ENCODE measurements at places on chromosomes 11 and 22. TPM values are rescaled to one million over a fixed set of nuclear protein-coding genes. Genes with fewer than 3 reads are reported as not detected.

GRCh38 chr11:2378527-2379210 is 1.6 kb downstream of the CD81 start:
- DNase-seq, result peak; percentile 61

Gene P2RX6
- total RNA-seq, result 0.90 TPM

Gene MMP13
- not detected for total RNA-seq

- no peak for DNase-seq
Observed at GRCh38 chr11:126032375-126032774, 30.3 kb downstream of the CDON start.

- no peak for DNase-seq
Observed at GRCh38 chr11:64476881-64477280, 114.1 kb upstream of the SLC22A12 start.

DNA sequence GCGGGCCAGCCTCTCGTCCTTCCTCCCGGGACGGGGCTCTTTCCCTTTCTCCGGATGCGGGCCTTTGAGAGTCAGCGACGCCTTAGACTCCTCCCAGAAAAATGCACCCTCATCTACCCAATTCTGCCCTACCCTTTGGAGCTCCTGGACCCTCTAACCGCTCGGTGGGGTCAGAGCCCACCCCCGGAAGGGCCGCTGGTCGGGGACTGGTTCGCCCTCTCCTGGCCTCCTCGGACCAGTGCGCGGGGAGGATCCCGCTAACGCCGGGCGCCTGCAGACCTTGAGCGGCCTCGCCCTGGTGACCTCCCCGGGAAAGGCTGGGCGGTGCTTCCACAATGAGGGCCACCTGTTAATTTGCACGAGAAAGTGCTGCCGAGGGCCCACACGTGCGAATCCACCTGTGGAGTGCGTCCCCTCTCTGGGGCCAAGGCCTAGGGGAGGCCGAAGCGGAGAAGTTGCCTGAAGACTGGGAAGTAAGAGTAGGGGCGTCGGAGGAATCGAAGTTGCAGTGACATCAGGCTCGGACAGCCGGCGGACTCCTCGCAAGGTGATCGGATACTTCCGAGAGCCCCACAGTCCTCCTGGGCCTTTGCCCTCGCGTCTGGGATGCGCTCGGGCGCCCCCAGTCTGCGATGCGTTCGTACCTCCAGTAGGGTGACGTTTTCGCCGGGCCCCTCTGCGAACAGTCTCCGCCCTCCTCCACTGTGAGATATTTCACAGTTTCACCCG is 61.5 kb downstream of the ENDOD1 start:
- DNase-seq, result peak; percentile 88

DNA sequence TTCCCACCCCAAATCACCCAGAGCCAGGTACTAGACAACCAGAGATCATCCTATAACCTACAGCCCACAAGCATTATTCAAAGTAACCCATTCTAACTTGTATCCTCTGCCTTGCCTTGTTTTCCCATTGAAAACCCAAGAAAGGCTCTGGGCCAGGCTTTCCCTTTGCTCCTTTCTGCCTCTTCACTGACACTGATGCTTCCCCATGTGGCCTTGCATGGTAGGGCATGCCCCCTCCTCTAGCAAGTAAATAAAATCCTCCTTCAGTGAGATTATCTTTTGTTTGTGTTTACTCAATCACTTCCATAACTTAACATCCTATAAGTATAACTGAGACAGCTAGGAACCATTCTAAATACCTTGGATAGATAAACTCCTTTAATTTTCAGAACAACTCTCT is 65.6 kb upstream of the FAR1 start:
- no peak for DNase-seq

DNA sequence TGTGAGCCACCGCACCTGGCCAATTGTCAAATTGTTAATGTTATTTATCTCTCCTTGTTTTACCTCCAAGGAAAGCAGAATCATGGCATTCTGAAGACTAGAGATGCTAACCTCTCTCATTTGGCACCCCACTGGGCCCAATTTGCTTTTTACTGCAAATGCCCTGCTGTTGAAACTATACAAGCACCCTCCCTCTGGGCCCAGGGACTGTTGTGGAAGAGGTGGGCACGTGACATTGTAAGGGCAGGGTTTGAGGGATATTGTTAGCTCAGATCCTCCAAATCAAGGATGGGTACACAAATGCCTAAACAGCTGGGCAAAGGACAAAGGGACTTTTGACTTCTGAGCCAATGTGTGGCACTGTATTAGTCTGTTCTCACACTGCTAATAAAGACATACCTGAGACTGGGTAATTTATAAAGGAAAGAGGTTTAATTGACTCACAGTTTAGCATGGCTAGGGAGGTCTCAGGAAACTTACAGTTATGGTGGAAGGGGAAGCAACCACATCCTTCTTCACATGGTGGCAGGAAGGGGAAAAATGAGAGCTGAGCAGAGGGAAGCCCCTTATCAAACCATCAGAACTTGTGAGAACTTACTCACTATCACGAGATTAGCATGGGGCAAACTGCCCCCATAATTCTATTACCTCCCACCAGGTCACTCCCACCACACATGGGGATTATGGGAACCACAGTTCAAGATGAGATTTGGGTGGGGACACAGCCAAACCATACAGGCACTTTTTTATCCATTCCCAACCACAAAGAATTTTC is 6.5 kb upstream of the ALDH3B2 start:
- no peak for DNase-seq

DNA sequence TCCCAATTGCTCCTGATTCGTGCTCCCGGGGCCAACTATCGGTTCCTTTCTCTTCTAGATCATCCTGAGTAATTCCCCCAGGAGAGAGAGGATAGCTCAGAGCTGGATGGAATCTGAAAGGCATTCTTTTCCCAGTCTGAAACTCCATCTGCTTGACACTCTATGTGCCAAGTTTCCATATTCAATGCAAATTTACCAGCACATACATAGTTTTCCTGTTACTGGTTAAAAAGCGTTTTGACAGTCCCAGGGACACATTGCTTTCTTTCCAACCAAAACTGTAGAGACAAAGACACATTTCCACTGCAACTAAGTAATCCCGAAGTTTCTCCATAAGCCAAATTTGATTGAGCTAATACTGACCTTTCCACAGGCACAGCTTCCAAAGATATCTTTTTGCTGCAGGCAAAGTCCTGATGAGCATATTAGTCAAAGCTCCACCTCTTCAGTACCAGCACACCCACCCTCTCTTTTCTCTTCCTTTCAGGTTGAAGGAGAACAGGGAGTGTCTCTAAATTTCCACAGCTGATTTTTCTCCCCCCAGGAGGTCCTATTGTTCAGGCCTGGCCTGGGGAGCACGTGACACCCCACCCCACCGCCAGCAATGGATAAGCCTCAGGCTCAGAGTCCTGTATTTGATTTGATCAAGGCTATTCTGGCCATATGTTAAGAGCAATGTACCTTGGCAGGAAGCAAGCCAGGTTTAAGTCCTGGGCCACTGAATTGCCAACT is 9.7 kb upstream of the ANKK1 start:
- no peak for DNase-seq

Gene SLC29A2
- total RNA-seq, result 1.5 TPM

DNA sequence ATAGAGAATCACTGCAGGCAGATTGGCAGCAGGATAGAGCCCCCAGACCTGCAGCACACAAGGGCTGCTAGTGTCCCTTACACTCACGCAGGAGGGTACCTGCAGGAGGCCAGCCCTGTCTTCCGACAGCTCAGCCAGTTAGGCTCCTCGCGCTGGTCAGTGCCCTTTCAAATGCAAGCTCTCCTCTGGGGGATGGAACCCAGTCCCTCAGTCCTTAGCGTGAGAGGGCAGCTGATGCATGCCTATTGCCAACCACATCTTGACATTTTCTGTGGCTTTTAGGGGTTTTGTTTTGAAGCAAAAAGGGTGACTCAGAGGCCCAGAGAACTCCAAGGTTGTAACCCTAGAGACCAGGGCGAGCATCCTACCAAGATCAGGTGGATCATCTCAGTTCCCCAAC is 40.0 kb downstream of the WNT11 start:
- no peak for DNase-seq

GRCh38 chr11:110986016-110986415 is 259.5 kb upstream of the POU2AF2 start:
- DNase-seq, result no peak

Gene OR52B4
- not detected for total RNA-seq

Gene TYR
- not detected for total RNA-seq

DNA sequence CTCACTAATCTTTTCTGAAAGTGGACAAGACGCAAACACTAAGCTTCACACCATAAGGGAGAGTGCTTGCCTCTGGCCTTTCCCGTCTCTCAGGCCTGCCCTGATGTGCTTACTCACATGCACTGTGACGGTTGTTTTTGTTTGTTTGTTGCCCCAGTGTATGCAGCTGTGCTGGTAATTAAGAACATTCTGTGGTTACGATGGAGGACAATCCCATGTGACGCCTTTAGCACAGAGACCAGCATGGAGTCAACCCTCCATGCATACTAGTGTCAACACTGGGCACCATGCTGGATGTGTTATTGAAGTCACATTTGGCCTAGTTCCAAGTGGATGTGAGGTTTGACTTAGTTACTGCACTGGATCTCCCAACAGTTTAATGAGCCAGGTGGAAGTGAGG is 27.8 kb upstream of the CDON start:
- no peak for DNase-seq

- DNase-seq, result no peak
Observed at GRCh38 chr22:31650391-31650790, 11.6 kb downstream of the PISD start.

Gene MYEOV
- 4.8 TPM for total RNA-seq

- DNase-seq, result no peak
Observed at GRCh38 chr11:107040433-107041087, 22.3 kb upstream of the GUCY1A2 start.

Gene ARL14EP
- 20.8 TPM for total RNA-seq

Gene CARD18
- total RNA-seq, result not detected

DNA sequence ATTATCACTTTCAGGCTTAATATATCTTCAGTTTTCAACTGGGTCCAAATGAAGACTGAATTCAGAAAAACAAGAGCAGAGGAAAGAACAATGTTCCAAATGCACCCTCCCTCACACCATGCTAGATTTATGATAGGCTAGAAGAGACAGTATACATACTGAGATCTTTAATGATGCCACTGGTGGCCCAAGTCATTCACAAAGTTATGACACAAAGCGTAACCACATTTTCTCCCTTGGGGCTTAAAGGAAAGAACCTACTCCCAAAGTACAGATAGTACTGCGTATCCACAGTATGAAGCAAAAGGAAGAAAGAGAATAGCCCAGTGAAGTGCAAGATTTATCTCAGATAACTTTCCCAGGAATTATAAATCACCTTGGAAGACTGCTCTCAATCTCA is 10.9 kb upstream of the SOX6 start:
- no peak for DNase-seq

GRCh38 chr22:36111316-36111715 is 49.2 kb downstream of the APOL3 start:
- DNase-seq, result no peak

Gene CDC45
- not detected for total RNA-seq

Gene TMEM45B
- not detected for total RNA-seq

- DNase-seq, result no peak
Observed at GRCh38 chr22:23750367-23750713, 572 bp downstream of the ZNF70 start.

DNA sequence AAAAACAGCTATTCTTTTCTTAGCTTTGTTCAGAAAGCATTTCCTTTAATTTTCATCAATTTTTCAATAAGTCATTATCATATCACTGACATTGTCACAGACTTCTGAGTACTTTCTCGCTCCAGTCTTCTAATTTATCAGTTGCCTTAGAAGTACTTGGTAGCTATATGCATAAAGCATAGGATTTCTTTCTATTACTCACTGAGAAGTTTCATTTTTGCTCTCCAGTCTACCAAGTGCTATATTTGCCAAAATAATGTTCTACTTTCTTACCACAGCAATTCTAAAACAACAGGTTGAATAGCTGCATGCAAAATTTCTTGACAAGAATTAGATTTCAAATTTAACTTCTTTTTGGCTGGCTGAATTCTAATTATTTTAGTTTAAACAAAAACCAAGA is 116.3 kb downstream of the STK33 start:
- DNase-seq, result no peak

GRCh38 chr11:118623269-118623655 is 15.8 kb downstream of the PHLDB1 start:
- no peak for DNase-seq

DNA sequence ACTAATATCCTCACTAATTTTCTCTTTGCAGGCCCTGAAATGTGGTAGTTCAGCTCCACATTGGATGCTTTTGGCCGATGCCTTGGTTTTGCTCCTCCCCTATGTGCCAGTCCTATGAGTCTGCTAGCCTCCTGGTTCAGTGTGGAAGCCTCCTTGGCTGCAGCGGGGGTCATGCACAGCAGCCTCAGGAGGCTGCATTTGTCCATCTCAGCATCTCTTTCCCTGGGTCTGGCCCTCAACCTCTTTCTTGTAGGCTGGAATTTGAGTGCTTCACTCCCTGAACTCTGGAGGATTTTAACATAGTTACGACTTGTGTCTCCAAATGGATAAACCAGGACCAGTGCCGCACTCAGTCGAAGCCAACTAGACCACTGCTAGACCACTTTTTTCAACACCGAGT is 34.9 kb downstream of the SCUBE2 start:
- no peak for DNase-seq

DNA sequence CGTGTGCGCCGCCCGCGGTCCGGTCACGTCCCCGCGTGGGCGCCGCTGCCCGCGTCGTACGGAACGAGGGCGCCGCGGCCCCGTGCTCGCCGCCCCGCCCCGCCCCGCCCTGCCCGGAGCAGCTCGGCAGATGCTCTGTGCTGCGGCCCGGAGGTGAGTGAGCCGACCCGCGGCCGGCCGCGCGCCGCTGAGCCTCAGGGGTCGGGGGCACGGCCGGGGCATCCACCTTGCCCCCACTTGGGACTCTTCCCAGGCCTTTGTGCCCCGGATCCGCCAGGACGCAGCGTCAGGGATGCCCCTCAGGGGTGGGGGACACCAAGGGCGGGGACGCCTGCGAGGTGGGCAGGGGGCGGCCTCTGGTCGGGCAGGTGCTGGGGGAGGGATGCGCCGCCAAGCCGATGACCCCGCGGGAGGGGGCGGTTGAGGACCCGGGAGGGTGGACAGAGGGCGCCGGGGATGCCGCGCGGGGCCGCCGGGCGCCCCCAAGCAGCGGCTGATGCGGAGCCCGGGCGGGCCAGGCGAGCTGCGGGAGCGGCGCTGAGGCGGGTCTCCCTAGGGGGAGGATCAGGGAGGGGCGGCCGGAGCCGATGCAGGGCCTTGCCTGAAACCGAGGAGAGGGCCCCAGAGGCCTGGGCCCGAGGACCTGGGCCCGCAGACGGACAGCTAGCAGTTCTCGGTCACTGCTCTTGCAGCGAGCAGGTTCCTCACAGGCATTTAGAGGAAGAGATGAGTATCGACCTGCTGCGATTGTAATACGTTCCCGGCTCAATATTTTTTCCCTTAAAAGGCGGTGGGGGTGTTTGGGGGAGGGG is at the start of gene GNAZ:
TSS of gene GNAZ (plus strand) at position 102 of the 812 bp plus-strand sequence. CDS start 25,177 bp downstream, outside the sequence.
- no peak for DNase-seq

Gene KLHDC7B
- total RNA-seq, result not detected

Gene BATF2
- 0.63 TPM for total RNA-seq
